ENCODE measurements at places on chromosomes 1 and 21.
A peak's percentile ranks its signal among the peaks of the same experiment; 100 is the strongest.

DNA sequence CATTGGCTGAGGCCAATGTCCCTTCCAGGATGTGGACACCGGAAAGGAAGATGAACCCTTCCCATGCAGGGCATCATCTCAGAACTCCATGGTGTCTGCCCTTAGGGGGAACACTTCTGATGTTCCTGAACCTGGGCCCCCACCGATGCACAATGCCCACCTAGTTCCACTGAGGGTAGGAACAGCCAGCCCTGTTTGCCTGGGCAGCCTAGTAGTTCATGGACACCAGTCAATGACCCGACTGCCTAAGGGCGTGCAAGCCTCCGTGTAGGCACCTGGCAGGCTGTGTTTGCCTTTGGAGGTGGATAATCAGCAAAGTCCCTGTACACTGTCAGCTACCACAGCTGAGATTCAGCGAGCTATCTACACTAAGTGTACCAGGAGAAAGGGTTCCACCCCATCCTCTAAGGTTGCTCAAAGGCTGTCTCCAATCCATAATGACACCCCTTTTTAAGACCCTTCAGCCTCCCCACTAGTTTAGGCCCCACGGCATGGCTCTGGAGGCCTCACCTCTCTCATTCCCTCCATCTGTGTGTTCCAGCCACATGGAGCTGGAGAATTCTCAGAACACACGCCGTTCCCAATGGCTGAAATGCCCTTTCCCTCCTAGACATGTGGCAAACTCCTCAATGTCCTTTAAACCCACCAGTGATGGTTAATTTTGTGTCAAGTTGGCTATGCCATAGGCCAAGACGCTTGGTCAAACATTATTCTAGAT is 124.8 kb upstream of the EDN2 start:
- DNase-seq, result no peak

- DNase-seq, result no peak
Observed at GRCh38 chr1:76871355-76871974, 4.2 kb downstream of the ST6GALNAC5 start.

- no peak for DNase-seq
Observed at GRCh38 chr1:230334447-230334837, 91.7 kb downstream of the PGBD5 start.

DNA sequence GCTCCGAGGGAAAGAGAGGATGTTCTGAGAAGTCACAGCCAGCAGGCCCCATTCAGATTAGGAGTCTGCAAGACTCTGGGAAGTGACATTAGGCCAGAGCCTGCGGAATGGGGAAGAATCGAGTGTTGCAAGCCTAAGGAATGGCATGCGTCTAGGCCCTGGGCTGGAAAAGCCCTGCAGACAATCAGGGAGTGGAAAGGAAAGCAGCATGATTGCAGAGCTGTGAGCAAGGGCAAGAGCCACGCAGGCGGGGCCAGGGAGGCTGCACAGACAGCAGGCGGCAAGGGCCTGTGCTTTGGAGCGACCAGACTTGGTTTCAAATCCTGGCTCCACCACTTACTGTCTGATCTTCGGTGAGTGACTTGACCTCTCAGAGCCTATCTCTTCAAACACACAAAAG is 118.2 kb downstream of the RRAGC start:
- peak; percentile 19 for DNase-seq

GRCh38 chr1:2650967-2651645 is 18.3 kb upstream of the MMEL1 start:
- no peak for DNase-seq

DNA sequence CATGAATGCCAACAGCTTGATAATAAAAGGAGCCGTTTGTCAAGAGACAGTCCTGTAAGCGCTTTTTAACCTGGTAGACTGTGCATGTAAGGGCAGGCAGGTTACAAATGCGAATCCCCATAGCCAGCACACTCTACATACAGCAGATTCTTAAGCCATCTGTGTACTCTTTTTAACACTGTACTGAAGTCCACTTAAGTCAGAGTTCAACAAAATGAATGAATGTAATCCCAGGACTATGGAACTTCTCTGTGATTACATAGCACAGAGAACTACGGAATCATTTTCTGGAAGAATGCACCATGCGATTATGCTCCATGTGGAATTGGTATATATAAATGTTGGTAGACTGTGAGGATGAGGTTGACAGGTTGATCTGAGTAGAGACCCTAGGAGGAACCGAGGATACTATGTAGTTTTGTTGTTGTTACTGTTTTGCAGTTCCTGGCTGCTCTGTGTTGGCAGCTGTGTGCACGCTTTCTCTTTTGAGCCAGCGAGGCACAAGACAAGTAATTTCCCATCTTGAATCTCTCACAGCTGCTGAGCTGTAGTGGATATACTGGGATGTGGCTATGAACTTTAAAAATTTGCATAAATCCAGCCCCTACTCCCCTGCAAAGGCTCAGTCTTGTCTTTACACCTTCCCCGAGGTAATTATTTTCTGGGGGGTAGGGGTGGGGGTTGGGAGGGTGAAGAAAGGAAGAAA is 21.9 kb downstream of the LRRC8D start:
- DNase-seq, result peak; percentile 46

DNA sequence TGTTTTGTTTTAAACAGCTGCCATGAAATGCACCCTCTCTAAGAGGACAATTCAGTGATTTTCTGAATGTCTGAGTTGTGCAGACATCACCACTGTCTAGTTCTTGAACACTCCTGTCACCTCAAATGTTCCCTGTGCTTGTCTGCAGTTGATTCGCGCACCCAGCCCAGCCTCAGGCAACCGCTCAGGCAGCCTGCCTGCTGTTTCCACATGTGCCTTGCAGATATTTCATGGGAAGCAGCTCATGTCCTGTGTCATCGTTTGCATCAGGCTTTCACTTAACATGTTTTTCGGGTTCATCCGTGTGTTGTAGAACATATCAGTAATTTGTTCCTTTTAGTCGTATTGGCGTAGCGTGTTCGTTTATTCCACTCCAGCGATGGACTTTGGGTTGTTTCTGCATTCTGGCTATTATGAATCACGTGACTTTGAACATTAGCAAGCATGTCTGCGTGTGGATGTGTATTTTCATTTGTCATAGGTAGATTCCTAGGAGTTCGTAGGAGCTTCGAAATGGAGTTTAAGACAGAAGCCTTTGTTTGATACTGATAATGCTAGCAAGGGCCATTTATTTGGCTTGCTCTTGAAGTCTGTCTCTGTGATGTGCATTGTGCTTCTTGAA is 12.1 kb downstream of the ADARB1 start:
- no peak for DNase-seq

GRCh38 chr1:74963120-74963519 is 171.1 kb upstream of the LHX8 start:
- DNase-seq, result no peak

DNA sequence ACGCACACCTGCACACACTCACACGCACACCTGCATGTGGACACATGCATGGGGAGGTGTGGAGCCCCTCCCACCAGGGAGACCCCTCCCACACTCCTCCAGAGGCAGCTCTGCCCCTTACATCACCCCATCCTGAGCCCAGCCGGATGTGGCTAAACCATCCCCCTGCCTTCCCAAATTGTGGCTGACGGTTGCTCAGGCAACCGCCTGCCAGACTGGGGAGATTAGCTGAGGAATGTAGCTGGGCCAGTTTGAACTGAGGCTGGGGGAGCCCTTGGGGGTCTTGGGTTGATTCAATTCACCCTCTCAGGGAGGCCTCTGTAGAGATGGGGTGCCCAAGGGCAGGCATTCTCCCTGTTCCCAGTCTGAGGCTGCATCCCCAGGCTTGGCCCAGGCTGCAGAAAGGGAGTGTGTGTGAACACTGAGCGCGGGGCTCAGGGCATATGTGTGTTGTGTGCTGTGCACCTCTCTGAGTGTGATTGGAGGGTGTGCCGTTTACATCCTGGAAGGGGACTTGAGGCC is 12.9 kb downstream of the PTPRU start:
- DNase-seq, result no peak

GRCh38 chr1:6491081-6491449 is 402 bp downstream of the PLEKHG5 start:
- DNase-seq, result no peak

All from hepatic stellate cell (primary cell).